ENCODE measurements at places on chromosomes 13 and 19.
A peak's percentile ranks its signal among the peaks of the same experiment; 100 is the strongest.

DNA sequence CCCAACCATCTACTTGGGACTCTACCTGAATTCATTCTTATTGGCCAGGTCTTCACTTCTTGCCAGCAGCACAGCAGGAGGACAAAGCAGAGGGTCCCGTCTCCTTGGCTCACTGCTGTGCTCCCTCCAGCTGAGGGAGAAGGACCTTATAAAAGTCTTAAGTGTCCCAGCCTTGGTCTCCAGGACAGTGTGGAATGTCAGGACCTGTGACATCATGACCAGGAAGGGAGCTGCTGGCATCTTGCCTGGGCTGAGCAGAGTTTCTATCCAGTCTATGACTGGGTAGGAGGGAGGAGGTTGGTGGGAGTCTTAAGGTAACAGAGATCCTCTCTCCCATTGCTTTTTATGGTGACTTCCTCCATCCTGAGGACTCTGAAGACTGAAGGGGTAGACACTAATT is 56.6 kb upstream of the ANKRD10 start:
- no peak for DNase-seq

- DNase-seq, result peak; percentile 58
Measured at GRCh38 chr13:19586904-19587634, 25.7 kb upstream of the TPTE2 start.

DNA sequence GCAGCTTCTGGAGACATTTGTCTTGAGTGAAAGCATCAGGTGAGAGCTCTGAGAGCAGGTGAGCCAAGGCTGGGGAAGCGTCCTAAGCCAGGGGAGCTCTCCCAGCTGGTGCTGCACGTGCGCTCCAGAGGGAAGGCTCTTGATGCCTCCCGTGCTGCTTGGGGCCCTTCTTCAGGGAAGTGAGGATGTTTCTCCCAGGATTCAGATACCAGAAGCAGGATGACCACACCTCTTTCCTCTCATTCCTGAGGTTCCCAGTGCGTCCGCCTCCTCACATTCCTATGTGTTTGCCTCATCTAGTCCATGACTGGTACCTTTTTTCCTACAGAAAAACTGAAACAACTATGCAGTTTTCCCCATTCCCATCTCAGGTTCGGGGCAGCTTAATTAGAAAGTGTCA is 231.0 kb upstream of the IRS2 start:
- DNase-seq, result no peak

GRCh38 chr13:114099918-114100445 is 32.4 kb downstream of the RASA3 start:
- DNase-seq, result no peak

DNA sequence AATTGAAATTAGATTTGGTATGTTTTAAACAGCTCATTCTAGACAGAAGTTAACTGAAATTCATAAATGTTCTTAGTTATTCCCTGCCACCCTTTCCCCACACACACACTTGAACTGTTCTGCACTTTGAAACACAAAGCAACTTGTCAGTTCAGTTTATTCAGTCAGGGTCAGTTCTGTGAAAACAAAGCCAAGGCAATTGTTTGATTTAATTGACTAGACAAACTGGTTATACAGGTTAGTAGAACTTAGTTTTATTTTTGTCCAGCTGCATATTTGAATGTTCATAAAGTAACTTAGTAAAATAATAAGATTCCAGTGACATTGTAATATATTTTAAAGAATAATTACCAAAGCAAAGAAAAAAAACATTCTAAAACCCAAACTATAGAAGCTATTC is 98.3 kb upstream of the KLF5 start:
- no peak for DNase-seq

- DNase-seq, result peak; percentile 66
Measured at GRCh38 chr13:31199849-31200636, at the start of gene B3GLCT. Gene B3GLCT (plus strand): TSS chr13:31199975. CDS start chr13:31200085, 110 bp downstream.

DNA sequence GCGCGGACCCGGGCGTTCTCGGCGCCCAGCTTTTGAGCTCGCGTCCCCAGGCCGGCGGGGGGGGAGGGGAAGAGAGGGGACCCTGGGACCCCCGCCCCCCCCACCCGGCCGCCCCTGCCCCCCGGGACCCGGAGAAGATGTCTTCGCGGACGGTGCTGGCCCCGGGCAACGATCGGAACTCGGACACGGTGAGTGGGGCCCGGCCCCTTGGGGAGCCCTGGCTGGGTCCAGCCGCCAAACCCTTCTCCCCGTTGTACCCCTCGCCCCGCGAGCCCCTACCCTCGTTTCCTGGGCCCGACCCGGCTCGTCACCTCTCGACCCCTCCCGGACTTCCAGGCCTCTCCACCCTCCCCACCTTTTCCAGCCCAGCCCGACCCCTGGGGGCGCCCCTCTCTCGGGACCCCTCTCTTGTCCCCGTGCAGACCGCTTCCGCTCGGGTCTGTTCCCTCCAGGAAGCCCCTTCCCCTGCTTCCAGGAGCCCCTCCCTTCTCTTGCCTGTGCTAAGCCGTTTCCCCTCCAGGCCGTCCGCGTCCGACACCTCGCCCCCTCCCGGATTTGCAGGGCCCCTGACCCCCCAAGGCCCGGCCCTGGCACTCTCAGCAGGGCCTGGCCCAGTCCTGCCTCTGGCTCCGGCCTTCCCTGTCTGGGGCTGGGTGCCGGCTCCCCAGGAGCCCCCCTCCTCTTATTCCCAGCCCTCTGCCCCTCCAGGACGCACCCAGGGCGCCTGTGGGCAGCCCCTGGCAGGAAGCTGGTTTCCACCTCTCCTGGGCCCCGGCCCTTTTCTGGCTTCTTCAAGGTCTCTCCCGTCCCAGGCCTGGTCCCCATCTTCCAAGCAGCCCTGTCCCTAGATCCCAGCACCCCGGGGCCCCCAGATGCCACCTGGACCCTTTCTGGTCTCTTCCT is 632 bp downstream of the MARK4 start:
- DNase-seq, result no peak

GRCh38 chr19:30686826-30687566 is 314.8 kb downstream of the ZNF536 start:
- no peak for DNase-seq

DNA sequence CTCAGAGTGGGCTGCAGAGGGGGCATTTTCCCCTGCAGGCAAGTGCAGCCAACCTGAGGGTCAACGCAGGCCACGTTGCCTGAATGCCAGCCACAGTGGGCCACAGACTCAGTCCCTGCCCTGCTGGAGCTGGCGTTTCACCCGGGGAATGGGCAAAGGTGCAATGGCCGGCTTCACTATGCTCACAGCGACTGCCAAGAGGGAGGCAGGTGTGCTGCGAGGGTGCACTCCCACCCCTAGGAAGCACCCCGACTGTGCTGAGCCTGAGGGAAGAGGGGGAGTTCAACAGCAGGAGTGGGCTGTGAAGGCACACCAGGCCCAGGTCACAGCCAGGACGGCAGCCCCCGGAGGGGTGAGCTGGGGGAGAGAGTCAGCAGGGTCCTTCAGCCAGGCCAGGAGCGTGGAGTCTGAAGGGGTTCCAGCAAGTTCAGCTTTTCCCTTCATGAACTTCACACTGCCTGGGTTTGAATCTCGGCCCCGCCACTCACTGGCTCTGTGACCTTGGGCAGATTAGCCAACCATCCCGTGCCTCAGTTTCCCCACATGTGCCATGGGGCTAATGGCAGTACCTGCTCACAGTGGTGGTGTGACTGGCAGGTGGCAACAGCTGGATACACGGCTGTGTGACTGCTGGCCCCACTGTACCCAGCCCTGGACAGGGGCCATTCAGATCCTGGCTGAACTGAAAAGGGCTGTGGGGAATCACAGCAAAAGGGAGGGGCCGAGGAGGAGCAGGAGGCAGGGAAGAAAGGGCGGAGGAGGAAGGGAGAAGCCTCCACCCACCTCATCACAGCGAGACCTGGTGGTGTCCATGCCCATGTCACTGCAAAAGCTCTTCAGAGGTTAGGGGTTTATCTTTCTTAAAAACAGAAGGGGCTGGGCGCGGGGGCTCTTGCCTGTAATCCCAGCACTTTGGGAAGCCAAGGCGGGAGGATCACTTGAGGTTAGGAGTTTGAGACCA is 7.6 kb downstream of the TRAPPC6A start:
- no peak for DNase-seq

- DNase-seq, result no peak
Measured at GRCh38 chr19:55336101-55336500, 3.6 kb upstream of the KMT5C start.

- no peak for DNase-seq
Measured at GRCh38 chr13:26829716-26830115, 69.1 kb upstream of the GPR12 start.

DNA sequence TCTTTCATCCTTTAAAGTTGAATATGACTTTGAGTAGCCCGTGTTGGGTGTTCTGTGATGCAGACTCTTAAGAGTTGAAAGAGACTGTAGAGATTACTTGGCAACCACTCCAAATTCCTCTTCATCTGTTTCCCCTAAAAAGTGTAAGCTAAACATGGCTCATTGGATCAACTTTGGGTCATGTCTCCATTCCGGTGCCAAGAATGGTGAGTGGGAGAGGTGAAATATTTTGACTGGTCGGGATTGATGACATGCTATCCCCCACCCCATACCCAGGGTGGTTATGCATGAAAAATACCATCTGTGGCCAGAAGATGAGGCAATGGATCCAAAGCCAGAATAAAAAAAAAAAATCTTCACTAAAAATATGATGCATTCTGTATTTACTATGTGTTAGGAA is 281.3 kb upstream of the SOX21 start:
- DNase-seq, result no peak

DNA sequence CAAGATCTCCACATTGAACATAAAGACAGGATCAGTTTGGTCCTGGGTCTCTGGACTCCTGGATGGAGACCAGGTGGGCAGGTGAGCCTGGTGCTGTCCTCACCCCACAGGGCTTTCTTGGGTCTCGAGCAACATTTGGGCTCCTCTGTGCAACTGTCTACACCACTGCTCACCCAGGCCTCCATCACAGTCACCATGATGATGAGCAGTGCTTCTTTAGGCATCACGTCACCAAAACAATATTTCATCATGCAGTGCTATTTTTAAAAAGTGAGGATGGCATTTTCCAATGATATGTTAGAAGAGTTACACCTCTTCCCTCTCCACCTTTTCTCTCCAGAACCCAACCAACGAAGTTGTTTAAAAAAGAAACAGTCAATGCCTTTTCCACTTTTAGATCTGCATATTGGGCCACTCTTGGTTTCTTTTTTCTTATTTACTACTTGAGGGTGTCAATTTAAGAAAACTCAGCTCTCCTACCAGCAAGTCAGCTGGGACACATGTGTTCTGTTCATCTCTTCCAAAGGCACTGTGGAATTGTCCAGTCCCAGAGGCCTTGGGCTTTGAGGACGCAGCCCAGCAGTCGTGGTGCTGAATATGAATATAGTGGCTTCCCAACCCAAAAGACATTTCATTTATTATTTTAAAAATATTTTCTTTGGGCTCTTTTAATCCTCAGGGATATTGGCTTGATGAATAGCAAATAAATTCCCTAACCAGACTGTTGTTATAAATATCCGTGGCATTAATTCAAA is 405.7 kb downstream of the KCNRG start:
- no peak for DNase-seq

GRCh38 chr19:5036698-5037563 is 68.0 kb downstream of the KDM4B start:
- DNase-seq, result no peak

- no peak for DNase-seq
Measured at GRCh38 chr13:70170689-70171088, 62.4 kb upstream of the KLHL1 start.

- DNase-seq, result no peak
Measured at GRCh38 chr13:111493468-111493867, 173.0 kb downstream of the TEX29 start.

- no peak for DNase-seq
Measured at GRCh38 chr19:3145909-3146676, 10.3 kb downstream of the GNA15 start.

DNA sequence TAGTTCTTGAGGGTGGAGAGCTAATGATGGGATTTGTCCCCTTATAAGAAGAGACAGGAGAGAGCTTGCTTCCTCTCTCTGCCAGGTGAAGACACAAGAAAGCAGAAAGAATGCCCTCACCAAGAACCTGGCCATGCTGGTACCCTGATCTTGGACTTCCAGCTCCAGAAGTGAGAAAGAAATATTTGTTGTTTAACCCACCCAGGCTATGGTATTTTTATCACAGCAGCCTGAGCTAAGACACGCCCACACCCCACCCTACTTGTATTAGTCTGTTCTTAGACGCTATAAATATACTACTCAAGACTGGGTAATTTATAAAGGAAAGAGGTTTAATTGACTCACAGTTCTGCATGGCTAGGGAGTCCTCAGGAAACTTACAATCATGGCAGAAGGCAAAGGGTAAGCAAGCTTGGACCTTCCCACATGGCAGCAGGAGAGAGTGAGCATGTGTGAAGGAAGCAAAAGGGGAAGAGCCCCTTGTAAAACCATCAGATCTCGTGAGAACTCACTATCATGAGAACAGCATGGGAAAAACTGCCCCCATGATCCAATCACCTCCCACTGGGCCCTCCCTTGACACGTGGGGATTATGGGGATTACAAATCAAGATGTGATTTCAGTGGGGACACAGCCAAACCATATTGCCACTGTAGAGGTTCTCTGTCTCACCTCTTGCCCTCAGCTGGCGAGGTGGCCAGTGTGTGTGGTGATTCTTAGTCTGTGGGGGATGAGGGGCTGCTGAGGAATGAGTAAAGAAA is 57.4 kb upstream of the RCBTB2 start:
- DNase-seq, result no peak

- DNase-seq, result no peak
Measured at GRCh38 chr19:10419200-10419645, 1.1 kb upstream of the PDE4A start.

- no peak for DNase-seq
Measured at GRCh38 chr19:12868540-12869112, 12.6 kb downstream of the DNASE2 start.

DNA sequence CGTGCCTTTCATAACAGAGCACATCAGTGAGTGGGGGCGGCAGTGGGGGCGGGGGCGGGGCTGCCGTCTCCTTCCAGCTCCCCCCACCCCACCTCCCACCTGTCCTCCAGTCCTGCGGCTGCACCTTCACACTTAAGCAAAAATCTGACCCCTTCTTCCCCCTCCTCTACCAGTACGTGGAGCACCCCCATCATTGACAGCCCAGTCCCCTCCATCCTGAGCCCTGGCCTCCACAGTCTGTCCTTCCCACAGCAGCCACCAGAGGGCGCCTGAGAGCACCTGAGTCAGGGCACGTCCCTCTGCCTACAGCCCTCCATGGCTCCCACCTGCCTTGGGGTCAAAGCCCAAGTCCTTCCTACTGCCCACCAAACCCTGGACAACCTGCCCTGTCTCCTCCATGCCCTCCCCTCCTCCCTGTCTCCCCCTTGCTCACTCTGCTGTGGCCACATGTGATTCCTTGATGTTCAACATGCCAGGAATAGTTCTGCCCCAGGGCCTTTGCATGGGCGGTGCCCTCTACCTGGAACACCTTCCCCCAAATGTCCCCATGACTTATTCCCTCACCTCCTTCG is 4.0 kb downstream of the EBI3 start:
- DNase-seq, result peak; percentile 62

DNA sequence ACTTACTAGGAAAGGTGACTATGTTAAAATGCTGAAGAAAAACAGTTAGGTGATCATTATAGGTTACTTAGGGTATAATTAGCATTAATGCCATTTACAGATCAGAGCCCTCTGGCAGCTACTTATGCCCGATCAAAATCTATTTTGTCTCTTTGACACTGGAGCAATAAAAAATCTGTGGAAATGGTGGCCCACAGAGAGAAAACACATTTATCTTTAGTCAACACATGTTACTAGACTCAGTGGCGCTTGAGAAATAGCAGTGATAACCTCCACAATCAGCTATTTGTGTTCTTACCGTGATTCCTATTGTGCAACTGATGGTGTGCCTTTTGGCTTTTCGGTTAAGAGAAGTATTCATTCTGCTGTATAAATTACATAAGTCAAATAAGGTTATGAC is 1519.6 kb downstream of the PCDH9 start:
- DNase-seq, result no peak
